Endothelial cell (in vitro differentiated cells): ENCODE measurements at places on chromosomes 16 and 17.
A peak's percentile ranks its signal among the peaks of the same experiment; 100 is the strongest.

DNA sequence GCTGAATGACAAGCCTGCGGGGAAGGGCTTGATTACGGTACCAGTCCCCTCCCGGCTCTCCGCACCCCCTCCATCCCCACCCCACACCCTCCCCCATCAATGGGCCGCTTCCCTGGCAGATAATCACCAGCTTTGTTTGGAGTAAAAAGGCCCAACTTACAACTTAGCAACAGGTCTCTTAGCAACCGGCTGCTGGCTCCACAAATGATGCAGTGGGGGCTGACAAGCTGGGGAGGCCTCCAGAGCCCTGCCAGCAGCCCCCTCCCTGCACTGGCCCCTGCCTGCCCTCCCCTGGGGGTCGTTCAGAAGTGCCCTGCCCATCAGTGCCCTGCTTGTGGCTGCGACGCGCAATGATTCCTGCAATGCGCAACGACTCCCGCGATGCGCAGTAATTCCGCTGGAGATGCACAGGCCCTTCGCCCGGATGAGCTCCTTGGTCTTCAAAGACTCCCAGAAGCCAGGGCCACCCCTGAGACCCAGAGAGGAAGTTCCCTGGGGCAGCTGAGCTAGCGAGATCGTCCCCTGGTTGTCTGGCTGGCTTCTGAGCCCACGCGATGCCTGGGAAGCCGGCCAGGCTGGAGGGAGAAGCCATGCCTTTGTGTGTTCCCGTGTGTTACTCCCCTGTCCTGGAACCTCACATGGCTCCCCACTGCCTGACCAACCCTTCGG is 23.3 kb downstream of the CPNE2 start:
- H3K27ac ChIP-seq: no peak overlapping the region
- no peaks in the 10 kb centered on the region for H3K4me1 ChIP-seq
- H3K4me3 ChIP-seq: peak overlapping the region; percentile 15
- H3K36me3 ChIP-seq: peaks cover 16% of the 10 kb centered on the region

DNA sequence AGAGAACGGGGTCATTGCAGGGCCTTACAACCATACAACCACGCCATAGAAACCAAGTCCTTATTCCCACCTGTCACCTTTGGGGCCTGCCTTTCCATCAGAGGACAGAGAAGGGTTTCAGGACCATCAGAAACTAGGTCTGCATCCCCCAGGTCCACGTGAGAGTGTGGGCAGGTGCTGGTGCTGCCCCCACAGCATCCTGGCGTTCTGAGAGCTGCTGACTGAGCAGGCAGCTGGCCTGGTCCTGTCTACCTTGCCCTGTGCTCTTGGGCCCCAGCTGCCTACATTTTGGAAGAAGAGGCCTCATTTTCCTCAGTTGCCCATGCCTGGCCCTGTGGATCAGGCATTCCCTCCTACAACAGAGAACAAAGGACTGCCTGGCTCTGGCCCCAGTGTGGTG is 21.6 kb downstream of the ZNF276 start:
- no peak overlapping the region for H3K4me3 ChIP-seq
- H3K4me1 ChIP-seq: no peaks in the 10 kb centered on the region
- peaks cover 3% of the 10 kb centered on the region for H3K27me3 ChIP-seq
- no peak overlapping the region for H3K27ac ChIP-seq

DNA sequence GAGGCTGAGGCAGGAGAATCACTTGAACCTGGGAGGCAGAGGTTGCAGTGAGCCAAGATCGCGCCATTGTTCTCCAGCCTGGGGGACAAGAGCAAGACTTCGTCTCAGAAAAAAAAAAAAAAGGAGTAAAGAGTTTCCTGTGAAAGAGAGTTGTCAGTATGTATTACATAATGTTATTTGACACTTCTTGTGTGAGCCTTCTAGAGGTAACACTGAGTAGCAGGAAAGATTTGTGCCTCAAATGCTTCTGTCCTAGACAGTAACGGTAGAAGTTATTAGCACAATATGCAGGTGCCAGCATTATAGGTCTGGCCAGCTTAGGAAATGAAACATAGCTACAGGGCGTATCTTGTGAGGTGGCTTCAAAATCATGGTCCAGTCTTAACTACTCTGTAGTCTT is 6.2 kb downstream of the RPS6KB1 start:
- no peaks in the 10 kb centered on the region for H3K36me3 ChIP-seq
- H3K27ac ChIP-seq: no peak overlapping the region
- no peak for DNase-seq
- peaks cover 4% of the 10 kb centered on the region for H3K4me1 ChIP-seq
- no peaks in the 10 kb centered on the region for H3K27me3 ChIP-seq

DNA sequence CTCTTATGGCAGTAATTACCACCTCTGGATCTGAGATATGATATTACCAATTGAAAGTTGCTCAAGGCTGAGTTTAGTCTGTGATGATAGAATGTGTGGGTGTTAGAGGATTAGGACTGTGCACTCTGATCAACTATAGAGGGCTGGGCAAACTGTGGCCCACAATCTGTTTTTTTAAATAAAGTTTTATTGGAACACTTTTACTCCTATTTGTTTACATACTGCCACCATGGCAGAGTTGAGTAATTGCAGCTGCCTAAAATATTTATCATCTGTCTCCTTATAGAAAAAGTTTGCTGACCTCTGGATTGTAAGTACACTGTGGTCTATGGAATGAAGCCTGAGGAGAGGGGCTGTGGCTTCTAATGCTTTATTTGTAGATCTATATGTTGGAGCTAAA is 71.5 kb upstream of the N4BP1 start:
- no peak overlapping the region for H3K27ac ChIP-seq
- H3K4me1 ChIP-seq: peaks cover 5% of the 10 kb centered on the region
- no peaks in the 10 kb centered on the region for H3K27me3 ChIP-seq
- no peaks in the 10 kb centered on the region for H3K36me3 ChIP-seq
- no peak for DNase-seq

DNA sequence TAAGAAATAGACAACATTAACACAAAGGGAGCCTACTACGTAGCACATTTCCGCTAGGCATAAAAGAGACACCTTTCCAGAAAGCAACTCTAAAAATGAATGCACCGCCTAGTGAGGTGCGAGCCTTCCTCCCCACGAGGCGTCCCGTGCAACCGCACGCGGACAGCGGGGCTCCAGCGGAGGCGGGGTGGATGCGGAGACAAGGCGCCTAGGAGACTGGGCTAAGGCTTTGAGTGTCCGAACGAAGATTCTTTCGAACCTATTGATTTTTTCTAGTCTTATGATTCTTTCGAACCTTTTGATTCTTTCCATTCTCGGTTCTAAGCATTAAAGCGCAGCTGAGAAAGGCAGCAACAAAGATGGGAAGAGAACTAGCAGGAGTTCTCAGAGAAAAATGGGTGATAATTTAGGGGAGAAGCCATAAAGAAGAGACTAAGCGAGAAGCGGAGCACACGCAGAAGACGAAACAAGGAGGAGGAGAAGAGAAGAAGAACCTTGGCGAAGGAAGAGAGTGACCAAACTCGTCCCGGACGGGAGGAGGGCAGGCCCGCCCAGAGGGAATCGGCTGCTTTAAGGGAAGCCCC is 394 bp upstream of the CPD start:
- H3K4me3 ChIP-seq: peak overlapping the region; percentile 97
- H3K36me3 ChIP-seq: peaks cover 7% of the 10 kb centered on the region
- H3K27ac ChIP-seq: peak overlapping the region; percentile 87
- peaks cover 54% of the 10 kb centered on the region for H3K4me1 ChIP-seq
- H3K27me3 ChIP-seq: peaks cover 16% of the 10 kb centered on the region

DNA sequence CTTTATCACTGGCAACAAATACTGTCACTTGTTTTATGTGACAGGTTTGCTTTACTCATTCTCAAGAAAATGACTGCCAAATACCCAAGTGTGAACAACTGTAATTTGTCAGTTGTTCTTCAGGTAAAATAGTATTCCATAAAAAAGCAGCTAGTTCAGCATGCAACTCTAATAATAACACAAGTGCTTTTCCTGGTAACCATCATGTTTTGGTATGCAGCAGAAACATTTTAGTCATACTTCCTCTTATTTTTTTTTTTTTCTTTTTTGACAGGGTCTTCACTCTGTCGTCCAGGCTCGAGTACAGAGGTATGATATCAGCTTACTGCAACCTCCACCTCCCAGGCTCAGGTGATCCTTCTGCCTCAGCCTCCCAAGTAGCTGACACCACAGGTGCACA is 4.6 kb downstream of the TERF2 start:
- H3K4me1 ChIP-seq: peaks cover 11% of the 10 kb centered on the region
- peaks cover 21% of the 10 kb centered on the region for H3K36me3 ChIP-seq
- no peak overlapping the region for H3K27ac ChIP-seq
- no peak overlapping the region for H3K4me3 ChIP-seq
- DNase-seq: no peak

- no peaks in the 10 kb centered on the region for H3K36me3 ChIP-seq
- no peaks in the 10 kb centered on the region for H3K4me1 ChIP-seq
- H3K27ac ChIP-seq: peak overlapping the region; percentile 31
- H3K27me3 ChIP-seq: peaks cover 5% of the 10 kb centered on the region
- no peak for DNase-seq
Observed at GRCh38 chr16:50571786-50572185, 23.6 kb downstream of the NKD1 start.
